ENCODE measurements at places on chromosomes 1 and 21.

GRCh38 chr1:94883691-94884090, 43.2 kb downstream of the CNN3 start:
- no peak for DNase-seq

DNA sequence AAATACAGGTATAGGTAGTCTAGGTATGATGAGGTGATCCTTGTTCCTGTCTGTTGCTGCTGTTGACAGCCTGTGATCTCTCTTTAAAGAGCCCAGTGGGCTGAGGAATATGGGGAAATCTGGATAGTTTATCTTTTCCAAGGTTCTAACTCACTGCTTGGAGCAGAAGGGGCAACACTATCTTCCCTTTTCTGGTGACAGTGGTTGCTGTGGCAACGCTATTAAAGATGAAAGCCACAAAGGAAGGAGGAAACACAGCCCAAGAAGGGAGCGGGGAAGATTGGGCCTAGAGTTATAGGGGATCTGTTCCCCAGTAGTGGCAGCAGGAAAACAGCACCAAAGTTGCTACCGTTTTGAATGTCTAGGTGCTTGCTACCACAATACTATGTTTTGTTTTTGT, 8.8 kb downstream of the PCP4L1 start:
- no peak for DNase-seq

DNA sequence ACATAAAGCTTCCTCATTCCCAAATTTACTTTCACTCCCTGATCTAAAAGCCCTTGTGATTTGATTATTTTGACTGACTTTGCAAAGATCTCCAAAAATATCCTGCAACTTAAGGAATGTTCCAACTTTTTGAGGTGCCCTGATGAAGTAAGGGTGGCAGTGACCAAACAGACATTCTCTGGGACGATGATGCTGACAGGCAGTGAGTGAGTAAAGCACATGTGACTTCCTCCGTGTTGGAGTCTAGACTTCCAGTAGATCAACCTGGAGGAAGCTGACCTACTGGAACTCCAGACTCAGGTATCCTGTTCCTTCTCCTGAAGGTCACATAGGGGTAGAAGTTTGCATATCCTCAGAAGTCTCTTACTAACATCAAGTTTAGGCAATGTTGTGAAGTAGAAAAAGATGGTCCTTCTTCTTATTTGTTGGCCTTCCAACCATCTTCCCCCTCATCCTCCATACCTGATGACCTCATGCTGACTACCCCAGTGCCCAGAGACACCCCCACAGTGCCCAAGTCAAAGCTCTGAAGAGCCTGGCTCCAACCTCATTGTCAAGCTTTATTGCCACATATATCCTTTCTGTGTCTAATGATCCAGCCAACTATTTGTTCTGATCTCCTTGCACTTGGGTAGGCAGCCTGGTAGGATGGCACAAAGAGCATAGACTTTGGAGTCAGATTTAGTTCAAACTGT, 16.0 kb downstream of the TNFSF4 start:
- no peak for DNase-seq

GRCh38 chr1:186454981-186455380, 5.9 kb downstream of the PDC start:
- no peak for DNase-seq

- no peak for DNase-seq
These were observed 53.9 kb downstream of the OPTC start for GRCh38 chr1:203547771-203548421.

GRCh38 chr1:200899954-200900867, 5.5 kb downstream of the INAVA start:
- DNase-seq: no peak

GRCh38 chr1:158434741-158435140, 8.7 kb upstream of the OR10K2 start:
- DNase-seq: no peak

GRCh38 chr1:39406533-39407450, 84.6 kb upstream of the BMP8A start:
- no peak for DNase-seq

GRCh38 chr1:48266576-48266975, 44.1 kb downstream of the SLC5A9 start:
- no peak for DNase-seq

GRCh38 chr1:36083635-36084496, at the start of gene TEKT2:
Gene TEKT2, plus strand, starts transcription at chr1:36084094. Its CDS starts 828 bp downstream, at chr1:36084922.
- no peak for DNase-seq

DNA sequence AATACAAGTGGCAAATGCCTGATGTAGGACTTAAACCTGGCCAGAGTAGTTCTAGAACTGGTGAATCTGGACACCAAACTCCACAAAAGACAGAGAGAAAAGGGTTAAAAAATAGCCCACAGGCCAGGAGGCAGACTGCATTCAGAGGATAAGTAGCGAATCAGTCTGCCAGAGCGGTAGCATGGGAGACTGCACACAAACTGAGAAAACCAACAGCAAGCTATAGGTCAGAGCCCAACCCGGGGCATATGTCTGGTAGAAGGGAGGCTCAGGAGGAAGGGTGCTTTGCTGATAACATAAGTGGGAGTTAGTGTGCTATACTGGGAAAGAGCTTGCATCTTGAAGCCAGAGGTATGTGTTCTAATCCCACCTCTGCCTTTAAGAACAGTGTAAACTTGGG, 4.0 kb downstream of the LRRC53 start:
- DNase-seq: no peak

DNA sequence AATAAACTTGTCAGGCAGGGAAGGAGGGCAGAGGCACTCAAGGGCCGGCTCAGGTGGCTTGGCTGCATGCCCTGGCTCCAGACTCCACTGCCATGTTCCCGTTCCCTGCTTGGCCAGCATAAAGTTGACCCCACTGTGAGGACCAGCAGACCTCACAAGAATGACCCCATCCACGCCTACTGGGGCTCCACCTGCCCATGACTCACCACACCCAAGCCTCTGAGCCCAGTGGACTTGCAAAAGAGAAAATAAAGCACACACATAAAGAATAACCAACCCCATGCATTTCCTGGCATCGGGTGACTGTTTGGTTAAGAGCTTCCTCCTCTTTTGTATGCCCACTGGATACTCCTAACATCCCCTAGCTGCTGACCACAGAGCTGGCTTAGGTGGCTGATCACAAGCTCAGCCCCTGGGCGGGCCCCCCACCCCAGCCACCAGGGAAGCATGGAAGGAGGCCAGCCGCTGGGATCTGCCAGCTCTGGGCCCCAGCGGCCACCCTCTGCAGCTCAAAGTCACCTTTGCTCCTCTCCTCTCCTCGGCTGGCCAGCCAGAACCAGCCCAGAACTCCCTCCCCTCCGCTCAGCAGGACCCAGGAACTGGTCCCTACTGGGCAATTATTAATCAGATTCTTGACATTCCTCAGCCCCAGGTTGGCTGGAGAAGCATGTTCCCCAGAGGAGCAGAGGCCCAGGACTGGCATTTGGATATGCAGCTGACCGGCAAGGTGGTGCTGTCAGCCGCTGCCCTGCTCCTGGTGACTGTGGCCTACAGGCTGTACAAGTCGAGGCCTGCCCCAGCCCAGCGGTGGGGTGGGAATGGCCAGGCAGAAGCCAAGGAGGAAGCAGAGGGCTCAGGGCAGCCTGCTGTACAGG, at the start of gene KLHDC7A:
KLHDC7A (plus strand) TSS at position 616 of the 875 bp plus-strand sequence; CDS start at position 668, 52 bp downstream.
- DNase-seq: no peak

DNA sequence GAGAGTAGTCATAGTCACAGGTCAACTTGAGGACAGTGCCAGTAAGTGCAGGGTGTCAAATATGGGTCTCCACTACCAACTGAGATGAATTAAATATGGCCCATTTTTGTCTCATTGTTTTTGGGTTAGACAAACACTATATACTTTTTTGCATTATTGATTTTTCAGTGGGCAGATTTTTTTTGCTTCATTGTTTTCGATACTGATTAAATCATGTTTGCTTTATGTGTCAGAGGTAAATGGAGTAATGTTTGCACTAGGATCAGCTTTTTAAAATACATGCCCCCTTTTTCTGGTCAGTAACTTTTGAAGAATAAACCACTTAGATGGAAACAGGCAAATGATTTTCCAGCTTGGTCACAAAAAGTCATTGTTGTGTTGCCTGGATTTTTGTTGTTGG, 199.0 kb downstream of the USH2A start:
- DNase-seq: no peak

DNA sequence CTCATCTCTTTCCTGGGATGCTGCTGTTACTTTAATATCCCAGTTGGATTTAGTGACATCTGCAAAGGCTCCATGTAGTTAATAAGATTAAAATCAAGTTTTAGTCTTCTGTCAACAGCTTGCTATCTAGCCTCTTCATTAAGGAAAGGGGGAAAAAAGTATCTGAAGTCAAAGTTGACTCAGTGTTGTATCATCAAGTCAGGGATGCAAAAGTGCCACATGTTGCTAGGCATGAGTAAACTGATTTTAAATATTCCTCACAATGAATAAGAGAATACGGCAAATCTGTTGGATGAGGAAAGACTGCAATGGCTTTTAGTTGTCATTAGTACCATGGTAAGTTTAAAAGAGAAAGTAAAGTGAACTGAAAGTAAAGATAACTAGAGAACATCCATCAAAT, 383.2 kb upstream of the ZRANB2 start:
- DNase-seq: no peak

DNA sequence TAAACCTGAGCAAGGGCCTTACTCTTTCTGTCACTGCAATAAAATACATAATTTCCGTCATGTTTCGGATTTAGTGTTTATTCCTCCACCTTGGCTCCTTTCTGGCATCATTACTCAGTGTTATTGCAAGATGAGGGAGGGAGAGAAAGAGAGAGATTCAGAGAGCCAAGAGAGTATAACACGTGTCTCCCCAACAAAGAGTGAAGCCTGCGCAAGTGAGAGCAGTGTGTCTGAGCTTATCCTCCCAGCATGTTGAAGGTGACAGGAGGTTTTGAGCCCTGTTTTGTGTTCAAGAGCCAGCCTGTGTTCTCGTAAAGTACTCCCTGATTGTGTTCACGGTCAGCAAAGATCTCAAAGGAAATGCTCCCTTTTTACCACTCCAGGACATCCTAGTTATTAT, 6.3 kb downstream of the RUNX1 start:
- no peak for DNase-seq

GRCh38 chr1:160907976-160908375, 23.0 kb upstream of the ITLN1 start:
- no peak for DNase-seq

- no peak for DNase-seq
These were observed 33.3 kb downstream of the TMPRSS15 start for GRCh38 chr21:18370301-18370700.

GRCh38 chr1:17246971-17247370, 1.9 kb upstream of the PADI3 start:
- DNase-seq: no peak

GRCh38 chr1:232904131-232904530, 46.3 kb upstream of the NTPCR start:
- DNase-seq: no peak

- no peak for DNase-seq
These were observed 425.5 kb downstream of the KCTD3 start for GRCh38 chr1:215992620-215993019.

DNA sequence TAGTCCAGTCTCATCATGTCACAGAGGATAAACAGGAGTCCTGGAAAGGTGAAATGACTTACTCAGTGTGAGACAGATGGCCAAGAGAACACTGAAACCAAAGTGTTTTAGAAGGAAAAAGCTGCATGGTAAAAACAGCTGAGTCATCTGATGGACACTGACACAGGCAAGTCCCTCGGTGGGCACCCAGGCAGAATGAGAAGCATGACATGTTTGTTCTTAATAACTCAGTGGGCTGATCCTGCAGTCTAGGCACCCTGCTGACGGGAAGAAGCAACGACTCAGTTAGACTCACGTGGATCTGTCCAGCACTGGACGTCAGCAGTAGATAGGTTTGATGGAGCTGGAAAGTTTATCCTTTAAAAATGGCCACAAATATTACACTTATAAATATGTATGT, 116.9 kb downstream of the RGS7 start:
- DNase-seq: no peak

DNA sequence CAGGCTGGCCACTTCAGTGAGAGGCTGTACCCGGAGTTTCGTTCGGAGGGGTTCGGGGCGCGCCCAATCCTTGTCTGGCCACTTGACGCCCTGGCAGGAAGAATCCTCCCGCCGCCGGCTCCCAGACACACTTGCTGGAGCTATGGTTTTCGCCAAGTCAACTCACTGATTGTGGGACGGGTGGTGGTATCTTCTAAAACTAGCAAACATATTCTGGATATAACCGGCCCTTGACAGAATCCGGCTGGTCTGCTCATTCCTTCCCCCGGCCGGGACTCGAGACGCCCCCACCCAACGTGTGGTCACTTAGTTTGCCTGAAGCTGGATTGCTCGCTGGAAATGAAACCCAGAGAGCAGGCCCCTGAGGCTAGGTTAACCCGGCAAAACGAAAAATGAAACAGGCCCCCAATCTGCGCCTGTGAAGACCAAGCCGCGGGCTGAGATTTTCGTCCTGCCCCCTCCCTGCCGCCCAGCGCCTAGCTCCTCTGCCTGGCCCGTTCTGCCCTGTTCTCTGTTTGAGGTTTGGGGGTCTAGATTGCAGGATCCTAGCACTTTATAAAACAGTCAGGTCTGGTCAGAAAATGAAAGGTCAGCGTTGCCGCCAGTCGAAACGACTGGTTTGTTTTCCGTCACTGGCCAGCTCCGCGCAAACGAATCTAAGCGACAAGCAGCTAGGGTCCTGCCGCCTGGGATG, 4.6 kb downstream of the GFI1 start:
- no peak for DNase-seq

DNA sequence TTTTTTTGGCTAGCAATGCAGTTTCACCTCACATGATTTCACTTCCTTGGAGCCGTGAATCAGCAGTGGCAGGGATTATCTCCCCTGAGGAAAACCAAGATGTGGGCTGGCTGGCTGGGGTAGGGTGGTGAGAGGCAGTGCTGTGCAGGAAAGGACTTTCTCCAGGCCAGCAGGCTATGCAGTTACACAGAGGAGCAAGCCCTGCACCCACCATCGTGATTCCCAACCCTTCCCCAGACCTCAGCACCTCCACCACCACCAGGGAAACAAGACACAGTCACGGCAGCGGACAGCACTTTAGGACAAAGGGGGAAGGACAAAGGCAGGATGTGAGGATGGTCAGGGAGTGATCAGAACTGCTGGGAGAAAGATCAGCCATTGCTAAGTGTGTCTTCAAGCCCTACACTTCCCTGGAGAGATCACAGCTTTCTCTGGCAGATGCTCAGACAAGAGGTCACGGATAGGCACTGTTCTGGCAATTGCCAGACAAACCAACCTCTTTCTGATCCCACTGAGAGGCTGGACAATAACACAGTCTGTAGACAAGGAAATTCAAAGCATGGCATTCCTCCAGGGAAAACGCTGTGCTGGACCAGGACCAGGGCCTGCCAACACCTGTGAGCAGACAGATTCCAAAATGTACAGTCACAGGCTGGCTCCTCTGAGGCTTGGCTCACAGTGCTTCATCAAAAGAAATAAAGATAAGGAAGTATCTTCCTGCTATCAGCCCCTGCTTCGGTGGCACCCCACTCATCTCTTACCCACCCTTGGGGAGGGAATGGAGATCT, 509.4 kb downstream of the SMYD3 start:
- no peak for DNase-seq

- DNase-seq: no peak
These were observed 115.5 kb downstream of the LRRC53 start for GRCh38 chr1:74396933-74397332.

GRCh38 chr1:50704126-50704525, 255.9 kb downstream of the FAF1 start:
- no peak for DNase-seq

- DNase-seq: no peak
These were observed 6.7 kb downstream of the SLC1A7 start for GRCh38 chr1:53135735-53136114.
